Endodermal cell (in vitro differentiated cells): ENCODE measurements at places on chromosomes 11 and 22. TPM values are rescaled to one million over a fixed set of nuclear protein-coding genes. Genes with fewer than 3 reads are reported as not detected.
A peak's percentile ranks its signal among the peaks of the same experiment; 100 is the strongest.

Gene SEPTIN3
- total RNA-seq: 10.5 and 10.9 TPM in 2 replicates

Gene NXPE2
- total RNA-seq: 0.11 and 0.18 TPM in 2 replicates

DNA sequence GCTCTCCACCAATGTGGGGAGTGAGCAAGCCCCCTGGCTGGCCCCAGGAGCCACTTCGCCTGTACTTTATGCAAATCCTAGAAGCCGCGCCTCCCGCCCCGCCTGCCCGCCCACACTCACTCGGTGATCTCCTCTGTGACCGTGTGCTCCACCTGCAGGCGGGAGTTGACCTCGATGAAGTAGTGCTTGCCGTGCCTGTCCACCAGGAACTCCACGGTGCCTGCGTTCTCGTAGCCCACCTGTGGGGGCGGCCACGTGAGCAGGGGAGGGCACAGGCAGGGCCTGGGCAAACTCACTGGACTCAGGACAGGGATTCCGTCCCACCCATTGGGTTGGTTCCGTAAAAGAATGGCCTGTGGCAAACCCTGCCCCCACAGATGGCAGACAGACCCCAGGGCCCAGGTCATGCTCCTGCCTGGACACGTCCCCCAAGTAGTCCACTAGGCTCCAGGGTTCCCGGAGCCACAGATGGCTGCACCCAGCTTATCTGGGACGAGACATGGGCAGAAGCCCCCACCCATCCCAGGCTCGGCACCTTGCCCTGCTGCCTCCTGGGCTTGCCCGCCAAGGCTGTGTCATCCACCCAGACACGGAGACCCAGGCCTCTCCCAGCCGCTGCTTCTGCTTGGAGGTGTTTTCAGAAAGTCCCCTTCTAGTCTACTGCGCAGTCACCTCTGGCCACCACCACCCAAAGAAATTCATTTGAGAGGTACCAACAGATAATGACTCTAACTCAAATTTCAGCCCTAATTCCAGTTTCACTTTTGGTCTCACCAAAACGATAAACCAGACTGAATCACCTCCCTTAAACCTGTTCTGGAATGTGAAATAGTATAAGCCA lies 12.1 kb downstream of the LRFN4 start:
- DNase-seq: peak; percentile 95
- no peaks in the 10 kb centered on the region for H3K36me3 ChIP-seq
- no peak overlapping the region for H3K4me3 ChIP-seq
- no peaks in the 10 kb centered on the region for H3K27me3 ChIP-seq

- H3K4me1 ChIP-seq: peaks cover 7% of the 10 kb centered on the region
- H3K4me3 ChIP-seq: peak overlapping the region; percentile 82
- no peaks in the 10 kb centered on the region for H3K27me3 ChIP-seq
- no peak overlapping the region for H3K27ac ChIP-seq
Measured at GRCh38 chr11:22922672-22923071, 62.4 kb upstream of the CCDC179 start.

Gene RTN4R
- 17.7 and 20.3 TPM in 2 replicates for total RNA-seq

GRCh38 chr11:93652161-93652597 lies 9.3 kb upstream of the CEP295 start:
- H3K4me3 ChIP-seq: no peak overlapping the region
- peaks cover 7% of the 10 kb centered on the region for H3K27me3 ChIP-seq
- no peak overlapping the region for H3K27ac ChIP-seq
- no peaks in the 10 kb centered on the region for H3K4me1 ChIP-seq
- DNase-seq: peak; percentile 73
- H3K36me3 ChIP-seq: no peaks in the 10 kb centered on the region
